ENCODE measurements at places on chromosomes 5 and 9.

GRCh38 chr9:15353892-15354291 lies 46.9 kb upstream of the TTC39B start:
- DNase-seq: no peak

- no peak for DNase-seq
These were observed 211.3 kb upstream of the PRR16 start for GRCh38 chr5:120252839-120253238.

DNA sequence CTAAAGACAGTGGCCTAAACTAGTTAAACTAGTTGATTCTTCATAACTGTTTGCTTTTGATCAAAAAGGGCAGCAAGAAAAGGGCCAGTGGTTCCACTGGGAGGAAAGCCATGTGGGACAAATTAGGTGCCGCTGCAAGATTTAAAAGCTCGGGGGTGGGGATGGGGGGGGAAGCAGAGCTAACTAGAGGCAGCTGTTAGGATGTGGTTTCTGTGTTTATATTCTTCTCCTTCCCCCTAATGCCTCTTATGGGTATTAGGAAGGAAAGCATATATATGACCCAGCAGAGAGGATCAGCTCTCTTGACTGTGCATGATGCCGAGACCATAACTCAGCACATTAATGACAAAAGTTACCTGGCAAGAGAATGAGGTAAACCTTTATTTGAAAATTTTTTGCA lies 65.7 kb downstream of the EFNA5 start:
- DNase-seq: no peak

DNA sequence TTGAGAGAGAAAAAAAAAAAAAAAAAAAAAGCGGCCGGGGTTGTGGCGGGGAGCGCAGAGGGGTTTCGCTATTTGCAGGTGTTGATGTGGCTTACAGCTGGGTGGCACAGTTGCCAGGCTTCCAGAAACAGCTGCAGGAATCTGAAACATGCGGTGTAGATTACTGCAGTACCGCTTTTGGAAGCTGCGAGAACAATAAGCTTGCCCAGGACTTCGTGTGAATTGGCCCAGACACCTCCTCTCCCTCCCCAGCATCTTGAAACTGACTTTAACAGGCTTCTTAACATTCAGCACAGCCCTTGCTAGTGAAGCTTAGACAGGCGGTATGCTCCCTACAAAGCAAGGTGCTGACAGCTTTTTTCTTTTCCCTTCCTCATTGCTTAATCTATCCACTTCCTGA lies 104.0 kb downstream of the ATP10B start:
- DNase-seq: no peak

- DNase-seq: no peak
These were observed 8.0 kb downstream of the DMXL1 start for GRCh38 chr5:119078861-119079260.

GRCh38 chr5:179146277-179146676 lies 86.1 kb downstream of the ZNF354C start:
- DNase-seq: no peak

DNA sequence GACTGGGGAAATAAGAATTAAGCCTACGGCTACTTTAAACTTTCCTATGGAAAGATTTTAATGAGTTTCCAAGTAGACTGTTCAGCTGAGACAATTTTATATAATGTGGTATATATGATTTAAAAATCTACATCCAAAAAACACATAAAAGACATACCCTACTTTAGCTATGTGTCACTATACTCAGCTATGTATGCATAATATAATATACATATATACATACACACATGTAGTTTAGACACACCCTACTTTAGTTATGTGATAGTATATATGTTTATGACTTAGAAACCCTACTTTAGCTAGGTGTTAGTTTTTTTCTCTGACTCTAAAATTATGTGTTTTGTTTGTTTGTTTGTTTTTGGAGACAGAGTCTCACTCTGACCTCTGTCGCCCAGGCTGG lies 100.5 kb upstream of the DAB2 start:
- no peak for DNase-seq

DNA sequence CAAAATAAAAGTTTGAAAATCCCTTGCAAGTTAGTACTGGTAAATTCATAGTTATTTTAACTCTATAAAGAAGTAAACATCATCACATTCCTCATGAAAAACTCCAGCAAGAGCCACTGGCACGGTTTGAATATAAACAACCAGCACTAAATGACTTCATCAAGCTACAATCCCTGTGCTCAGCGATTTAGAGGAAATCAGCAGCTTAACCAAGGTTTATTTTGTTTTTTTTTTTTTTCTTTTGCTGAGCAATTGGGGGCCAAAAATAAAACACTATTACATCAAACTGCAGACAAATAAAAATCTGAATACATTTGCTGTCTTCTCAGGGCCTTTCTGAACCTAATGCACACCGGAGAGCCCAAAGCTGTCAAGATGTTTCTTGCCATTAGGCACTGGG lies 106.2 kb upstream of the SLC24A2 start:
- DNase-seq: no peak

DNA sequence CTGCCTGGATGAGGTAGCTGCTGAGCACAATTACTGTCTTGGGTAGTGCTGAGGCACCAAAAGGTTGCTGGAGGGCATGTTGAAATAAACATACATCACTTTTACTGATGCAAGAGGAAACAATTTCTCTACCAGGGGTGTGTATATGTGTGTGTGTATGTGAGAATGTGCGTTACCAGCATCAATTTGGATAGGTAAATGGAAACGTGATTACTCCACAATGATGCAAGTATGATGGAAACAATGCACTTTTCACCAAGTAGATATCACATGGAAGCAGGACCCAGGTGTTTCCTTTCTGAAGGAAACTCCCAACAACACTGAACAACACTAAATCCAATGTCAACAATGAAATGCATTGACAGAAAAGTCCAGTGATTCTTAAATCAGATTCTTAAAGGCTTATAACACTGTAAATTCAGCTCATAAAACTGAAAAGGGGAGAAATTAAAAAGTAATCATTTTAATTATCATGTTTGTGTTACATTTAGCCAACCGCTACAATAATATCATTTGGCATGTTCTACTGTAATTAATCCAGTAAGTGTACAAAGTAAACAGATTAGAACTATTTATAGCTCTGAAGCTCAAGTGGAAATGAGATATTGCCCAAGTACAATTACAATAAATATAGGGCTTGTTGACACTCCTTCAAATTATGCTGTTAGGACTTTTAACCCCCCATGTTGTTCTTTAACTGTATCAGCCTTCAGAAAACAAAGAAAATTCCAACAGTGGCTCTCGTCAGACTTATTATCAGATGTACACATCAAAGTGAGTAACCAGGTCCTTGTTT lies 25.3 kb downstream of the YIPF5 start:
- DNase-seq: no peak

GRCh38 chr9:28056006-28056405 lies 482.7 kb upstream of the C9orf72 start:
- DNase-seq: no peak

- DNase-seq: no peak
These were observed 203.8 kb upstream of the RAI14 start for GRCh38 chr5:34452170-34452828.

GRCh38 chr5:159392871-159393270 lies 62.6 kb upstream of the IL12B start:
- DNase-seq: no peak

GRCh38 chr5:152142840-152143469 lies 218.3 kb upstream of the GLRA1 start:
- DNase-seq: peak; percentile 33

DNA sequence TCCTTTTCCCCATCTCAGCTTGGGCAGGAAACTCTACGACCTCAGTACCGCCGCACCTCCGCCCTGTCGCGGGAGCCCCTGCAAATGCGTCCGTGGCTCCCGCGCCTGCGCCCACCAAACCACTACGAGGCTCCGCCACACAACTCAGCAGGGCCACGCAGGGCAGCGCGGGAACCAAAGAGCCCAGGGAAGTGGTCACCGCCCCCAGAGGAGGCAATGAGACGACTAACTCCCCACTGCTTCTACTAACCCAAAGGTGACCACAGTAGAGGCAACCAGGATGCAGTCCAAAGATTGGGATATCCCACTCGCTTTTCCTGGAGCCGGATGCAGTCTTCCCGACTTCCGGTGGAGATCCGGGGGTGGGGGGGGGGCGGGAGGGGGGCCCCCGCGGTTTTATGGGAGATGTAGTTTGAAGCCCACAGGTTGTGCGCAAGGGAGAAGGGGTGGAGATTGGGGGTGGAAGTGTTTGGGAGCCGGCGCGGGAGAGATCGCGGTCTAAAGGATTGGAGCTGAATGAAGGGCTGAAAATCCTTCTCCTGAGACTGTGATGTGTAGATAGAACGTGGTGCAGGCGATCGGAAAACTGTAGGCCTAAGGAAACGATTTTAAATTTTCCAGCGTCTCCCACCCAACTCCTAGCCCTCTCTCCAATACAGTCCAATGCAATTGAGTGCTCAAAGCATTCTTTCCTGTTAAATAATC lies at the start of gene NUDT12:
NUDT12 (minus strand) TSS at position 337 of the 705 bp plus-strand sequence. CDS start 2,541 bp downstream, outside the sequence.
- DNase-seq: no peak

DNA sequence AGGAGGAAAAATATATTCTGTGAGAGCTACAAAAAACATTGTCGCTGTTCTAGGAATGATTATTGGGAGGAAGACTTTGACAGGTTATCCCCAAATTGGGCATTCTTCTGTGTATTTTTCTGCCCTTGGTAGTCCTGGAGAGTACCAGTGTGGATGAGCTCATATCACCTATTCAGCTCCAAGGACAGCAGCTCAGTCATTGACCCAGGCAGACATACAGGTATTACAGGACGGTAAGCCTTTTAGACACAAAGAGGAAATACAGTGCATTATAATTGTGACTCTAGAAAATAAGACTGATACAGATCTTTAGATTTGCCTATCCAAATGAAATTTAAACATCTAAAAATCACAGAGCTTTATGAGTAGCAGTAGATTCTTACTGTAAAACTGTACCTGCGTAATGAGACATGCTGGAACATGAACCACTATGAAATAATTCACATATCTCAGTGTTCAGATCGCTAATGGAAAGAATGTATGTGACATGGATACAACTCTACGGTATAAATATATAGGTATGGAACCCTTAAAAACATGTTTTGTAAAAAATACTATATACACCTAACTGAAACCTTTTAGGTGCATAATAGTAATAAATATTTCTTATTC lies 56.0 kb downstream of the PLK2 start:
- no peak for DNase-seq

DNA sequence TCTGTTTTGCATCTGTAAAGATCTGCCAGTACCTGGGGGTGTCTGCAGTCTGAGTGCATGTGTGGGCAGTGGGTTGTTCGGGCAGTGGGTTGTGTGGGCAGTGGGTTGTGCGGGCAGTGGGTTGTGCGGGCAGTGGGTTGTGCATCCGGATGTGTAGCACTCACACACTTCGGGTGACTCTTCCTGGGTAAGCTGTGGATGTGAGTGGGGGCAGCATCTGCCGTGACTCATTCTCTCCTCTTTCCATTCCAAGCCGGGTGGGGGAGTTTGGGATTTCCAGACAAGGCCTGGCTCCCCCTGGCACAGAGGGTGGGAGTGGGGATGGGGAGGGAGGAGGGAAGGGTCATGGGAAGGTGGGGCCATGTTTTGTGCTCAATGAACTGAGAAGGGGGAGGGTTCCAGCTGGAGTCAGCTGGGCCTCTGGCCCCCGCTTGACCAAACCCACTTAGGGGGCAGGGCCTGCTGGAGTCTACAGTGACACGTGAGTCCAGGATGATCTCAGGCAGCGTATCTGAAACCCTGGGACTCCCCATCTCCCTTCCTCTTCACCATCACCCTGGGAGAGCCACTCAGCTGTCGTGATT lies 8.3 kb downstream of the CRB2 start:
- no peak for DNase-seq

- DNase-seq: no peak
These were observed 197.9 kb downstream of the GOLPH3 start for GRCh38 chr5:31976169-31976568.

GRCh38 chr5:141779503-141779973 lies 97.5 kb upstream of the ARAP3 start:
- DNase-seq: no peak

DNA sequence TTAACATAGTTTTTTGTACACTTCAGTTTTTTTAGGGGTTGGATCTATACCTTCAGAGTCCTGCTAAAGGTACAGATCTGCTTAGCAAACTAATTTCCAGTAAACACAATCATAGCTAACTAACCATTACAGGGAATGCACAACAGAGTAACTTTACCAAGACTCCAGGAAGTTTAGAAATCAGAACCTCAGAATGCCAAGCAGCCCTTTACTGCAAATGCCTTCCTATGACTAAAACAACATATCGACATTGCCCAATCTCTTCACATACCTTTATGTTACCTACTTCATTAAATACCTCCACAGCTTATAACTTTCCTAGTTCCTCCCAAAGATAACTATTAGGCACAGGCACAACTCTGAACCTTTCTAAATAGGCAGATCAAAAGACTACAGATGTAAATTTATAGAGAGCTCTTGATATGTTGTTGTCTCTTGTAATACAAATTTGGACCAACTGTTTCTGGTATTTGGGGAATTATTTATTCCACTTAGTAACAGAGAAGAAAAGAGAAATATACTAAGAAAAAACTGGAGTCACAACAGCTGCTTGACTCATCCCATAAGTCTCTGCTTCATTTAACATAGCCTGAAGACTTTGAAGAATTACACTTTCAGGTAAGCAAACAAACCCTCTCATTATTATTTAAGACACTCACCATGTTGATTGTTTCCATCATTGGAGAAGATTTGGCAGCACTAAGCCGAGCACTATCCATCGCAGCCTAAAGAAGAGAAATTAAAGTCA lies 46.0 kb upstream of the OR2K2 start:
- no peak for DNase-seq

GRCh38 chr5:109690242-109690974 lies 681 bp downstream of the MAN2A1 start:
- DNase-seq: peak; percentile 37

DNA sequence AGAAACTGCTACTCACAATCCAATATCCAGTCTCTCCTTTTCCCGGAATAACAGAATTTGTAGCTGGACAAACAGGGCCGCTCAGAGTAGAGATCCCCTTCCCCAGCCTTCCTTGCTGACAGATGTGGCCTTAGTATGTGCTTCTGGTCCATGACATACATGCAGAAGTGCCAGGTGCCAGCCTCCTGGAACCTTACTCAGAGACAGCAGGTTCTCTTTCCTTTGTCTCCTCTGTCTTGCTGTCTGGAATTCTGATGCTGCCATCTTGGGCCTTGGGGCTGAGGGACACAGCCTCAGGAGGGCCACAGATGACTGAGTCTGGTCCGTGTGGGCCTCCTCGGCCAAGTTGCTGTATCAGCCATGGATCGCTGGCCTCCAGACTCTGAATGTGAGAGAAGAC lies 210.1 kb downstream of the PAX5 start:
- DNase-seq: no peak

- DNase-seq: no peak
These were observed 40.0 kb downstream of the KCTD16 start for GRCh38 chr5:144210655-144211054.

DNA sequence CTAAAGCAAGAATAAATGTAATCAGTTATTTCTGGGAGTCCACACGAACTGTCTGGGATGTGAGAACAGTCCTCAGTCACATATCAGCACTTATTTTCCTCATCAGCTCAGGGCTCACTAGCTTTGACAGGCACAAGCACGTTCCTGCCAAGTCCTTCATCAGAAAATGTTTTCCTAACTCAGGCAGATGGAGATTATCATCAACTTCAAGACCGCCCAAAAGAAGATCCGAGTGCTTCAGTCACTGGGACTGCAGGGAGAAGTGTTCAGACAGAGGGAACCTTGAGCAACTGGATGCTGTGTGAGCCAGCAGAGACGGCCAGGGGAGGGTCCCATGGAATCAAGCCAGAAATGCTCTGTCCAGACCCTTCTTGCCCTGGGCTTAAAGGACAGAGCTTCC lies 189.4 kb downstream of the NXNL2 start:
- no peak for DNase-seq

All from central memory CD8-positive, alpha-beta T cell (primary cell).